ENCODE measurements at places on chromosomes 2 and 18. TPM values are rescaled to one million over a fixed set of nuclear protein-coding genes. Genes with fewer than 3 reads are reported as not detected.

- DNase-seq: no peak
Measured at GRCh38 chr2:119873350-119874315, 113.9 kb downstream of the PTPN4 start.

DNA sequence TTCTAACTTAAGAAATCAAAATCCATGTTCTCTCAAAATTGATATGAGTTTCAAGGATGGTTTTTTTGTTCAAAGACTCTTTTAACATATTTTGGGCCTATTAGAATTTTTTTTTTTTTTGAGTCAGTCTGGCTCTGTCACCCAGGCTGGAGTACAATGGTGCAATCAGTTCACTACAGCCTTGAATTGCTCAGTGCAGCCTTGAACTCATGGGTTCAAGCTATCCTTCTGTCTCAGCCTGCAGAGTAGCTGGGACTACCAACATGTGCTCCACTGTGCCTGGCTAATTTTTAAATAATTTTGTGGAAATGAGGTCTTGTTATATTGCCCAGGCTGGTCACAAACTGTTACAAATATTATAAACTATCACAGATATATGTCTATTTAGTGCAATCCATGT is 40.6 kb upstream of the RBMS1 start:
- no peak for DNase-seq

GRCh38 chr2:130832296-130832940 is 4.3 kb upstream of the ARHGEF4 start:
- no peak for DNase-seq

DNA sequence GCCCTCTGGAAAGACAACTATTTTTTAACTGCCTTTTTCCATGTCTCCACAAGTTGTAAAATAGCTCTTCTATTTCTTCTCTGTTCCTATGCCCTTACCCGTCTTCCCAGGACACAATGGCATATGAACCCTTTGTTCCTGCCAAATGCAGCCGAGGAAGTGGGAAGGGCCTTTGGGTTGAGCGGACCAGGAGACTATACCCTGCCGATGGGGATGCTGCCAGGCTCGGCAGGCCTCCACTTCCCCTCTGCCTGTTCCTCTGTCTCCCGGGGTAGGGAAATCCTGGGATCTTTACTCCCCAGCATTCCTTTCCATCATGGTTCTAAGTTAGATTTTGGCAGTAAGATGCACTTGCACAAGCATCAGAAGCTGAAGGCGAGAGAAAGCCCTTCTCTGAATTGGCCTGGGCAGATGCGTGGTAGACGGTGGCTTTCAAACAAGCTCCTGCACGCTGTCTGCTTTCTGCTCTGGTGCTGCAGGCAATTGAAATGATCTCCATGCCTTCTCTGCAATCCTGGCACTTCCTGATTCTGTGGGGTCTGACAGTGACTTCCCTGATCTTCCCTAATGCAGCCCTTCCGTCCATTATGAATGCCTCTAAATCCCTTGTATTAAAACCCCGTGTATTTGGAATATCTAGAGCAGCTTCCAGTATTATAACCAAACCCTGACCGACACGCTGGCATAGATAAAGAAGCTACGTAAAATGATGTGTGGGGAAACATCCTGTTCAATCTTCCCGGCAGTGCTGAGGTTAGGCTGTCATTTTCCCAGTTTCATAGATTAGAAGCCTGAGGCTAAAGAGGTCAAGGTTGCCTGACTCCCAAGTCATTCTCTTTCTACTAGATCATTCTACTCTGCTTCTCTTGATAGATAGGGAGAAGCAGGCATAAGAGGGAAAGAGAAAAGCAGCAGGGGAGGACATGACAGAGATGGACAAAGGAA is 69.8 kb downstream of the MCFD2 start:
- DNase-seq: no peak

GRCh38 chr2:23769364-23769763 is 157.6 kb downstream of the ATAD2B start:
- no peak for DNase-seq

HOXD12 gene
- 1.1 TPM for polyA plus RNA-seq

C2orf49 gene
- 19.1 TPM for polyA plus RNA-seq

SERPINB3 gene
- not detected for polyA plus RNA-seq

CROCC2 gene
- 0.04 TPM for polyA plus RNA-seq
